Fibroblast of lung (primary cell): ENCODE measurements at places on chromosomes 3 and 15.

DNA sequence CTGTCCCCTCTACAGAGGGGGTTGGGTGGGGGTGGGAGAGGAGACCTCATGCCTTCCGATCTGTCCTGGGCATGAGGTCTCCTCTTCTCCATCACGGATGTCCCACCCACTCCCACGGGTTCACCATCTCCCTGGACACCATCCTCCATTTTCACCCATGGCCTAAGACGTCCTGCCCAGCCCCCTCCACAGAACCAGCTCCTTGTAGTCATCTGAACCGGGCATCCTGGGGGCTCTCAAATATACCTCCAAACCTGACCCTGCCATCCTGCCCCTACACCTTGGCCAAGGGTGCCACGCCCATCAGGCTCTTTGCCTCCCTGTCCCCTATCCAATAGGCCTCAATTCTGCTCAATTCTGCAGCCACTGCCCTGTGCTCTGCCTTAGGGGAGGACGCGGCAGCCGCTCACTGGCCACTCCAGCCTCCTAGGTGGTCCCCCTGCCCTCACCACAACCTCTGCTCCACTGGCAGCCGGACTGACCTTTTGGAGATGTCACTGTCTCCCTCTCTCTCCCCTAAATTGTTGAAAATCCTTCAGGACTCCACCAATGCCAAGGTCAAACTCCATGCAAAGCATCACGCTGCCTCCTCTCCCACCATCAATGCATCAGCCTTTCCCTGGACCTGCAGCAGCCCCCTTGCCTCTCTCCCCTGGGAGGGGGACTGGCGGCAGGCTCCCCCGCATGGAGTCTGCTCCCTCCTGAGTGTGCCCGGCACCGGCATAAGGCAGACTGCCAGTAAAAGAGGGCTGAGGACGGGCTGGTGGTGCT lies 9.4 kb upstream of the ANPEP start:
- DNase-seq = no peak

- peak; percentile 22 for DNase-seq
Observed at GRCh38 chr3:13141991-13142412, 68.8 kb upstream of the IQSEC1 start.

DNA sequence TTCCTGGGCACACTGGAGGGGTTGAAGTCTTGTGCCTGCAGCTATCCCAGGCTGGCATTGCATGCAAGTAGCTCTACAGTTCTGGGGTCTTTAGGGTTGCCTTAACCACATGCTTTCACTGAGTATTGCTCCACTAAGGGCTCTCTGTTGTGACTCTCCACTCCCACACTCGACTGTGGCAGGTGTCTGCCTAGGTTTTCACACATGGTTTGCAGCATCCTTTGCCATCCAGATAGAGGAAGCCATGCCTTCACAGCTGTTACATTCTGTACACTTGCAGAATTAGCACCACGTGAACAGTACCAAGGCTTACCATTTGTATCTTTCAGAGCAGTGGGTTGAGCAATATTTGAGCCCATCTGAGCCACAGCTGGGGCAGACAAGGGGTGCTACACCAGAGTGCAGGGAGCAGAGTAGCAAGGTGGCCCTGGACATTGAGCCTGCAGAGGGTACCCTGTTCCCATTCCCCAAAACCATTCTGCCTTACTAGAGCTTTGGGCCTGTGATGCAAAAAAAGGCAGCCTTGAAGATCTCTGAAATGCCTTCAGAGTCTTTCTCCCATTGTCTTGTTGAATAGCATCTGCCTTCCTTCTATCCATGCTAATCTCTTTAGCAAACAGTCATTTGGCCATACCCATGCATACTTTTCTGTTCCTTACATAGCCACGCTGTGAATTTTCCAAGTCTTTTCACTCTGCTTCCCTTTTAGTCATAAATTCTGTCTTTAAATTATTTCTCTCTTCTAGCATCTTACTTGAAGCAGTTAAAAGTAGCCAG lies 95.2 kb upstream of the PLCL2 start:
- DNase-seq = no peak

DNA sequence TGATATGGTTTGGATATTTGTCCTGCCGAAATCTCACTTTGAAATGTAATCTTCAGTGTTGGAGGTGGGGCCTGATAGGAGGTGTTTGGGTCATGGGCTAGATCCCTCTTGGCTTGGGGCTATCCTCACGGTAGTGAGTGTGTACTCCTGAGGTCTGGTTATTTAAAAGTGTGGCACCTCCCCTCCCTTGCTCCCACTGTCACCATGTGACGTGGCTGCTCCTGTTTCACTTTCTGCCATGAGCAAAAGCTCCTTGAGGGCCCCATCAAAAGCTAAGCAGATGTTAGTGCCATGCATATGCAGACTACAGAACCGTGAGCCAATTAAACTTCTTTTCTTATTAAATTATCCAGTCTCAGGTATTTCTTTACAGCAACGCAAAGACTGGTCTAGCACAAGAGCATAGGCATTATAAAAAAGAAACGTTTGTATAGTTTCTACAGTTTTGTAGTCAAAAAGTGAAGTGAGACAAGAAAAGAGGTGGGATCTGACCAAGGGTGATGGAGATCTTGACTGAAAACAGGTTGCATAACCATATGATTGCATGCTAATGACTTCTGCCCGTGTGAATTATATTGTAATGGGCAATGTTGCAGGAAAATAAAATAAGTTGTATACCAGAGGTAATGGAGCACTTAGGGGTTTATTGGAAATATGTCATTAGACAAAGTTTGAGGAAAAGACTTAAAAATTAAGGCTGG lies 28.5 kb upstream of the CLASP2 start:
- no peak for DNase-seq

DNA sequence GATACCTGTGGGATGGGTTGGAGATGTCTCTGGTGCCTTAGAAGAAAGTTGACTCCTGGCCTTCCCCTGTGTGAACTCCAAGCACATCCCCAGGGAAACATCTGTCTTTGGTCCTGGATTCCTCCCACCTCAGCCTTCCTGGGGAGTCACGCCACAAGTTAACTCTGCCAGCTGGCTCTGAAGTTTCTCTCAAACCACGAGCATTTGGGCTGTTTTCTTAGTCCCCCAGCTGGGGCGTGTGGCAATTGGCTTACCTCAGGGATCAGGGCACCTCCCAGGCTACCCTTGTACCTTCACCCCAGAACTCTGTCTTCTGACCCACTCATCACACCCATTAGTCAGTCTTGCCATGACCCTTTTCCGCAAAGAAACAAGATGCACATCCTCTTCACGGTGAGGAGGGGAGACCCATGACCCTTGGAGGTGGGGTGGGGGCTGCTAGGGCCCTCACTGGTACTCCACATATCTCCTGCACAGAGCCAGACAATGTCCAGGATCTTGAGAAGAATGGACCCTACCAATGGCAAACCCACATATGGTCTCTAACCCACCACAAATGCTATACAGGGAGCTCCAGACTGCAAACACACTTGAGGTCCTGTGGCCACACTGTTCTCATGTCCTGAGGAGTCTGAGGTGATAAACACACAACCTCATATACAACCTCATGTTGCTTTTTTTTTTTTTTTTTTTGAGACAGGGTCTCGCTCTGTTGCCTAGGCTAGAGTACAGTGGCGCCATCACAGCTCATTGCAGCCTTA lies 3.9 kb downstream of the NEIL1 start:
- no peak for DNase-seq

DNA sequence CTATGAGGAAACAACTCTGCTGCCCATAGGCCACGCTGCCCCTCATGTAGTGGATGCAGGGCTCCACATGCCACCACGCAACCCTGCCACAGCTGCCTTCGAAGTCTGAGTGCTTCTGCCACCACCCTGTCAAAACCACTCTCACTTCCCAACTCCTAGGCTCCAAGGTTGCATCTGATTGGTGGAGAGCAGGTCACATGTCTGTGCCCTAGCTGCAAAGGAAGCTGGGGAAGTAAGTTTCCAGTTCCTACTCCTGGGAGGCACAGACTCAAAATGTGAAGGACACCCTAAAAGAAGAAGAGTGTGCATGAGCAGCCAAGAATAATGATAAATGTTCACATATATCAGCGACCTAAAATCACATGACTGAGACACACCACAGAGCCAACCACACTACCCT lies 31.9 kb upstream of the TICRR start:
- DNase-seq = no peak

DNA sequence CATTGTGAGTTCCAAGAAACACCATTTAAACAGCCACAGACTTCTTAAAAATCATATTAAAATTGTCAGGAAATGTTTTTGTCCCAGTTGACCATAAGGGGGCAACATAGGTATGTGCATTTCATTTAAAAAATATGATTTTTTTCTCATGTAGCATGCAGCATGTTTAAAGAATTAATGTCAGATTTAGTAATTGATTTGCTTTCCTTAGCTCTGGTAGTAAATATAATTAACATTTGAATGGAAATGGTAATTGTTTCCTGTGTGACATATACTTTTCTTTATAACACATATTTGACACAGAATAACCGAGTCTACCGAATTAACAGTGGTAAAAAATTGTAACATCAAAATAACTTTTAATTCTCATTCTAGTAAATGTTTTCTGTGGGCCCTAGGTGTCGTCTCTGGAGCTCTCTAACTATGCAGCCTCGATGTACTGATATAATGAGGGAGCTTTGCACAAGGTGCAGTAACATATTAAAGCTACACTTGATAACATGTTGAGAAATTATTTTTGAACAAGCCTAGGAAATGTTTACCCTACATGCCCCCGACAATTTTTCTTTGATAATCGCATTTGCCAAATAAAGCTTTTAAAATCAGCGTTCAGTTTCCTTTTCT lies 34.9 kb downstream of the NXPE3 start:
- DNase-seq = no peak

DNA sequence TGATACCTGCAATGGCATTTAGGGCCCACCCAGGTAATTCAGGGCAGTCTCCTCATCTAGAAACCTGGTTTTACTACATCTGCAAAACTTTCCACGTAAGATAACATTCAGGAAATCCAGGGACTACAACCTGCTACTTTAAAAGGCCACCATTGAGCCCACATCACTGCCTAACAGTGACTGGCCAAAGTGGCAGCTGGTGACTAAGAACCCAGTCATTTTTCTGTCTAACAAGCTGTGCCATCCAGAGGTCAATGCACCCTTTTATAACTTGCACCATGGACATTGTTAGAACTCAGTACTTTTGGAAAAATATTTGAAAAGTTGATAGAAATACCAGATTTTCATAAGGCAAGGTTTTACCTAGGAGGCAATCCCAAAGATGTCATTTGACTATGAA lies 492.4 kb downstream of the OTOL1 start:
- no peak for DNase-seq

DNA sequence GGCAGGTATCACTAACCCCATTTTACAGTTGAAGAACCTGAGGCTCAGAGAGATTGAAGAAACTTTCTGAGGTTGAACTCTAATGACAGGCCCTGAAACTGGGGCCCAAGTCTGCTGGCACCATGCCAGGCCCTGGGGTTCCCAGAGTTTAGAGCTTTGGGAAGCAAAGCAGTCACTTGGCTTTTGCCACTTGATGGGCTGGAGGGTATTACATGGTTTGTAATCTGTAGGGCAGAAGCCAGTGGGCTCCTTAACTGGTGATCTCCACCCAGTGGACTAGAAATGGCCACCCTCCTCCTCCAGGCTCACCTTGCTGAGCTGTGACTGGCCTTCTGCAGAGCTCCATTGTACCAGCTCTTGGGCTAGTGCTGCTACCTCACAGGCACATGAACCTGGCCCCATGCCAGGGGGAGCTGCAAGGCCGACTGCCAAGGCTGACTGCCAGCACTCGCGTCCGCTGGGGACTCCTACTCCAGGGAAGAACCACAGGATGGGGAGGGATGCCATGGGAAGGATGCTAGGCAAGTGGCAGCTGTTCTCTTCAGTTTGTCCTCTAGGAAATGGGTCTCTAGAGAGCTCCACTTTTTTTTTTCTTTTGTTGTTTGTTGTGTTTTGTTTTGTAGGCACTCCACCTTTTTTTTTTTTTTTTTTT lies 104.8 kb downstream of the ETFA start:
- peak; percentile 70 for DNase-seq

DNA sequence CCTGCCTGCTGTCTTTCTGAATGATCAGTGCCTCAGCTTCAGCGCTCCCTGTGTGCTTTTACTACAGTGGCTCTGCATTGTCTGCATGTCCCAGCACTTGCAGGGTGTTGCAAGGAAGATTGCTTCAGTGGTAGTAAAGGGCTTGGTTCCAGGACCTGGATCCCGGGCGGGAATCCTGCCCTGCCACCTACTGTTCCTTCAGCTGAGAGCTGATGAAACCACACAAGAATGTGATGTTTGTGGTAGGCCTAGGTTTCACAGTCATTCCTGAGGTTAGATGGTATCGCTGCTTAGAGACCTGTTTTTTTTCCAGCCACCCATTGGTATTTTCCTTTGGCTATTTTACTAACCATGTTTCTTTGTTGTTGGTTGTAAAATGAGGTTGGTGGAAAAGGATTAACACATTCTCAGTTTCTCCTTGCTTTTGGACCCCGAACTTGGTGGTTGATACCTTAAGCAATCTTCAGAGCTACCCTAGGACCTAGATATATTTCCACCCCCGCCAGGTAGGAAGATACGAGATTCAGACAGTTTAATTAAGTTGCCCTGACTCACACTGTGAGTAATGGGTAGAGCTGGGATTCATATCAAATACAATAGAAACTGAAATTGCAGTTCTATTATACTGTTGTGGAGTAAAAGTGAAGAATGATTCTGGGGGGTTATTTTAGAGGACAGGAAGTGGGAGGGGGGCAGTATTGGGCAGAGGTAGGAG lies 11.4 kb downstream of the GPR87 start:
- DNase-seq = peak; percentile 99

DNA sequence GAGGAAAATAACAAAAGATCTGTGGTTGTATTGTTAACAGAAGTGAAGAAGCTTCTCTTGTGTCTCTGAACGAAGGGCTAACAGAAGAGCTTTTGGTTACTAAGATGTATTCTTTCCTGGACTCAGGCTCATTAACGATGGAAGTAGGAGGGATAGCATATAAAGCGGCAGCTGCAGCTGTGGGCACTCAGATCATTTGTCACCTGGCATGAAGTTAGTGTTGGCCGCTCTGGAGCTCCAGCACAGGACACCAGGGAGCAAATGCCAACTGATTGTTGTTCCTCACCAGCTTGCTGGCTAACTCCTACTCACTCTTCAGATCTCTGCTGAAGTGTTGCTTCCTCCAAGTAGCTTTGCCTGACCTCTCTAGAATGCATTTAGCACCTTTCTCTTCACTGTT lies 15.5 kb upstream of the SLITRK3 start:
- DNase-seq = no peak

GRCh38 chr15:41848631-41849030 lies 10.0 kb downstream of the PLA2G4B start:
- peak; percentile 12 for DNase-seq

DNA sequence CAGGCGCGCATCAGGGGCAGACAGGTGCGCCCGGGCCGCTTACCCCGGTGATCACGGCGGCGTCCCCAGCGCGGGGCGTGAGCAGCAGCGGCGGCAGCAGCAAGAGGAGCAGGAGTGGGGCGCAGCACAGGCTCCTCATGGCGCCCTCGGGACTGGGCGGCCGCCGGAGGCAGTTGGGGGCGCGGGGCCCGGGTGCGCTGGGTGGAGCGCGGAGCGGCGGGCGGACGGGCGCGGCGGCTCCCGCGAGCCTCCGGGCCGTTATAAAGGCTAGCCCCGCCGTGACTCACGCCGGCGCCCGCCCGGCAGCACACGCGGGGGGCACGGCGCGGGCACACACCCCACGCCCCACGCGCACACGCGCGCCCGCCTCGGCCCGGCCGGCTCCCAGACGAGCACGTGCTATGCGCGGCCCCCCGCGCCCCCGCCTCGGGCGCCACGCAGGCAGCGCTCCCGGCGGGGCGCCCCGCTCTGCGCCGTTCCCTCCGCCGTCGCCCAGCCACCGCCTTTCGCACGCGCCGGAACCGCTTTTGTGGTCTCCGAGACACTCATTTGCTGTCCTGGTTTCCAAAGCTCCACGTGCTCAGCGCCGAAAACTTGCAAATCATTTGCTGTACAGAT lies at the start of gene PROK2:
Gene PROK2 (minus strand): TSS at position 235 of the 618 bp plus-strand sequence. CDS start 96 bp downstream, at position 139.
- DNase-seq = no peak
